Esophagus mucosa (tissue), 1 donor: ENCODE measurements at places on chromosomes 6 and 20.

DNA sequence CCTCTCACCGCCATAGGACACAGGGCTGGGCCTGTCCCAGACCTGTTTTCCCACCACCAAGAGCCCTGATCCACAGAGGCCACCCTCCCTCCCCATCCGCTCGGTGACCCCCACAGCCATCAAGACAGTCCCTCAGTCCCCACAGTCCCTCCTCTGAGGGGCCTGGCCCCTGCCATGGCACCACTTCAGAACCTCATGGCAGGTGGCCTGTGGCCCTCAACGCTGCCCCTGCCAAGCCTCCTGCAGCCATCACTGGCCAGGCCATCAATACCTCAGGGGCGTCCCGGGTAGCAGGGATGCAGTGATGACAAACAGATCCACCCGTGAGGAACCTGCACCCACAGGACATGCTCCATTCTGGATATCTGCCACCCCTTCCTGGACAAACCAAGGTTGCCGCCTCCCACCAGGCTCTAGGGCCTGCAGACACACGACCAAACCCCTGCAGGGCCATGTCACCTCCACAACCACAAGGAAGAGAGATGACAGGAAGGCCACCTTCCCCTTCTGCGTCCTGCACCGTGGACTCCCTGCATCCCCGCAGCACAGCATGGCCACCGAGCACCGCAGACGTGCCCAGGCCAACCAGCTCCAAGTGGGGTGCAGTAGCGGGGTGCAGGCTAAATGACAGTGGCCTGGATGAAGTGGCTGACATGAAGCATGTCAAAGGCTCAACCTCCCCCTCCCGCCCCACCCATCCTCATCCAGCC is 14.0 kb downstream of the TAF4 start:
- ATAC-seq = no peak

- no peak for ATAC-seq
Observed at GRCh38 chr6:116251568-116252384, 2.1 kb downstream of the TSPYL4 start.

- no peak for ATAC-seq
Observed at GRCh38 chr6:45959534-45960145, 56.0 kb downstream of the CLIC5 start.

DNA sequence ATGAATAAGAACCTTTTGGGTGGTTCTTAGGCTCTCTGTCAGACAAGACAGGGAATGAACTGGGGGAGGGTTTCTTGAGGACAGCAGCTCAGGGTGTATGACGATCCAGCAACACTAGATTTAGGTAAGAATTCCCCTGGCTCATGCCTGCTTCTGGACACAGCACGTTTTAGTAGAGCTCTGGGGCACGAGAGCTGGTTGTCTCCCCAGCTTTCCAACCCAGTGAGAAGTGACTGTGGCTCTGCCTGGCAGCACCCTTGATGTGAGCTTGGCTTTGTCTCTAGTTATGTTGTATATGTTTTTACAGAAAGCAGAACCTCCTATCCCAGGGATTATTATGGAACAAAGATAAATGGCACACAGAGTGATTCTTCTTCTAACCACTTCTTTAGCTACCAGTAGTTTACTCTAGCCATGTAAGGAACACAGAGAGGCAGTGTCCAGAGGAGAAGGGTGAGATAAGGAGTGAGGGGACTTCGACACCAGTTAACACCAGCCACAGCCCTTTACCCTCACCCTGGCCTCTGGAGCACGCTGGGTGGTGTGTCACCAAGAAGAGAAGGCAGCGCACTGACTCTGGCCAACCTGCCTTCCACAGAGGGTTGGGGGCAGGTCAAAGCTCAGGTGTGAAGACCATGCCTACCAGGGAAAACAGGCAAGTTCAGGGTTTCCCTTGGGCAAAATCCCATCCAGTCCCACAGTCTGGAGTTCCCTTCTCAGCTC is 3.9 kb downstream of the APOBEC2 start:
- ATAC-seq = no peak

GRCh38 chr20:41334443-41335421 is 5.9 kb upstream of the LPIN3 start:
- ATAC-seq = no peak

- ATAC-seq = no peak
Observed at GRCh38 chr6:84897988-84898594, 133.7 kb upstream of the TBX18 start.

- ATAC-seq = no peak
Observed at GRCh38 chr6:11201015-11201414, 31.5 kb downstream of the NEDD9 start.

- ATAC-seq = peak; percentile 80
Observed at GRCh38 chr6:166621114-166621540, 5.9 kb downstream of the RPS6KA2 start.

GRCh38 chr6:34536959-34537848 is 18.9 kb downstream of the SPDEF start:
- ATAC-seq = no peak

DNA sequence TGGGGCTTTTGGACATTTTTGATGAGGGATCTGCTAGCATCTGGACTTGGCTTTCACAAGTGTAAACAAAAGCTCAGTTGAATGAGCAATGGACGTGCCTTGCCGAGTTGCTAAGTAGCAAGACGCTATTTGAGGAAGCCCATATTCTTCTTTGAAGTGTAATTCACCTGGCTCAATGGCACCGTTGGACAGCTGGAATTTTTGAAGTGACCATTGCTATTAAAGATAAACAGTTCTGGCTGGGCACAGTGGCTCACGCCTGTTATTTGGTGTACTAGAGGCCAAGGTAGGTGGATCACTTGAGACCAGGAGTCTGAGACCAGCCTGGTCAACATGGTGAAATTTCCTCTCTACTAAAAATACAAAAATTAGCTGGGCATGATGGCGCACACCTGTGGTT is 88.8 kb upstream of the SOX4 start:
- ATAC-seq = no peak

GRCh38 chr20:63230800-63231268 is 4.9 kb upstream of the BIRC7 start:
- ATAC-seq = no peak

GRCh38 chr20:55978550-55978949 is 26.8 kb downstream of the CBLN4 start:
- ATAC-seq = no peak

- ATAC-seq = peak; percentile 66
Observed at GRCh38 chr6:31559958-31560696, 12.0 kb upstream of the LTA start.

- no peak for ATAC-seq
Observed at GRCh38 chr20:63701329-63702035, 5.0 kb downstream of the TNFRSF6B start.

GRCh38 chr6:130018744-130019325 is 454 bp downstream of the L3MBTL3 start:
- ATAC-seq = no peak

DNA sequence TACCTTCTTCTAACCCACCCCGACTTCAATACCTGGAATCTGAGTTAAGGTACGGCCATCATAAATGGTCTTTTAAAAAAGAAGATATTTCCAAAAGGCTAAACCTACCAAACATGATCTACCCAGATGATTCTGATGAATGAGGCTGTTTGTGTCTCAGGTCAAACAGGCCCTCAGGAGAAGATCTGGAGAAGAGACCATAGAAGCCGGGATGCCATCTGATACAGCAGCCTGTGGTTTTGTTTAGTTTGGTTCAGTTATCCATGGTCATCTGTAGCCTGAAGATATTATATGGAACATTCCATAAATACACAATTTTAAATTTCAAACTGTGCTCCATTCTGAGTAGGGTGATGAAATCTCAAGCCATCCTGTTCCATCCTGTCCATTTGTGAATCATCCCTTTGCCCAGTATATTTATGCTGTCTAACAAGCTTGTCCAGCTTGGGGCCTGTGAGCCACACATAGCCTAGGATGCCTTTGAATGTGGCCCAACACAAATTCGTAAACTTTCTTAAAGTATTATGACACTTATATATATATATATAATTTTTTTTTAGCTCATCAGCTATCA is 4.0 kb upstream of the CAP2 start:
- ATAC-seq = peak; percentile 95

GRCh38 chr6:74113901-74114300 is 417.9 kb downstream of the CD109 start:
- no peak for ATAC-seq

DNA sequence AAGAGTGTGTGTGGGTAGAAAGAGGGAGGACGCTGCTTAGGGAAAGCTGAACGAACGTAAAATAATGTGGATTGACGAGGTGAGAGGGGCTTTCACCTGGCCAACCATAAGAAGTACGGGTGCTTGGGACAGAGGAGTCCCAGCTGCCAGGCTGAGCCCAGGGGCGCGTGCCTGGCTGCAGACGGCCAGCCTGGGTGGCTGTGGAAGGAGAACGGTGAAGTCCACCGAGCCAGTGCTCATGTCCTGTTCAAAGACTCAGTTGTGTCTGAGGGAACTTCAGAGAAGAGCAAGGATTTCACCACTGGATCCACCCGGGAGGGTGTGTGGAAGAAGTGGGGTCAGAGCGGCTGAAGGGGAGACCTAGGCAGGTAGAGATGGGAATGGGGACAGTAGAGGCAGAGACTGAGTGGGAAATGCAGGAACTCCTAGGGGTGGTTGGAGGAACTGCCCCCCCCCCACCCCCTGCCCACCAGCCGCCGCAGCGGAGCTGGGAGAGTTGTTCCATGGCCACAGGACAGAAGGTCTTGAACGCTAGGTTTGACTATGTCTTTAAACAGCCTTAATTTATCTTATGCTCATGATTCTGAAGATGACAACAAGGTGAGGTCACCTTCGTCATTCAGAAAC is 68.1 kb upstream of the TBXT start:
- ATAC-seq = no peak

GRCh38 chr6:99178168-99178567 is 171.3 kb downstream of the FAXC start:
- ATAC-seq = no peak

DNA sequence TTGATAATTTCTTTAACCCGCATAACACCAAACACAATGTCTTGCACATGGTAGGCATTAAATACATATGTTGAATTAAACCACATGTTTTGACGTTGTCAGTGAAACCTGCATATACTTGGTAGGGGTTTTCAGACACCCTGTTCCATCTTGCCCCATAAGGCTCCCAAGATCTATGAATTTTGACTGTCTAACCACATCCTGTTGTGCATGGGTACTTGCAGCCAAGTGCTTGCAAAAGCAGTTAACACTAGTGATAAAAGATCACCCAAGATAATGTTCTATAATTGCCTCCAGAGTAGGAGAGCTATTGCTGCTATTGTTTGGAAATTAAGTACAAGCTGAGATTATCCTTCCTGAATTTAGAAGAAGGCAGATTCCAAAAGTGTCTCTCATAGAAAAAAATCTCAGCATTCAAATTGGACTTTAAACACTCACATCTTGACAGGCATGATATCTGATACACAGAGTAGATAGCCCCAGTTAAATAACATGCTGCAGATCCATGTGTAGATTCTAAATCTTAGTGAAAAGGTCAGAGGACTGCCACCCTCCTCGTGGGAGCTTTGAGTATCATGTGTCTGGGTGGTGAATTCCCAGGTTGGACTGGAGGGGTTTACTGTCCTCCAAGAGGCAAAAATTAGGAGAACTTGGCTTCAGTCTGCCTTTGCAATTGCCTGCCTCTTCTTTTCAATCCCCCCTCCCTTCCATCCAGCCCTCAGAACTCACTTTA is 25.8 kb upstream of the CCN6 start:
- no peak for ATAC-seq

DNA sequence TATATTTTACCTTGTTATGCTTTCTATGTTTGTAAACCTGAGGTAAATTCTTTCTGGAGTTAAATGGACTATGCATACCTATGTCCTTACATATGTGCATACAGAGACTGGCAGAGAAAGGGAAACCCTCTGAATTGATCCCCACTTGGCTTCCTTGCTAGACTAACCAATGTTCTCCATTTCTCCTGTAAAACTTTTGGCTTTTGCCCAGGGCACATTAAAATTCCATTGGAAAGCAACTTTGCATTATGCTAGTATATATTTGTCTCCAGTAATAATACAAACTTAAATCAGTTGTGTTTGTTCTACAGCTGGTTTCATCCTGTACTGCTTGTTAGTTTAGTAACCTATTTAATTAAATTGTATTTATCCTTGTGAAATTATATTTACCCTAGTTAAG is 646.0 kb upstream of the MARCKS start:
- no peak for ATAC-seq

DNA sequence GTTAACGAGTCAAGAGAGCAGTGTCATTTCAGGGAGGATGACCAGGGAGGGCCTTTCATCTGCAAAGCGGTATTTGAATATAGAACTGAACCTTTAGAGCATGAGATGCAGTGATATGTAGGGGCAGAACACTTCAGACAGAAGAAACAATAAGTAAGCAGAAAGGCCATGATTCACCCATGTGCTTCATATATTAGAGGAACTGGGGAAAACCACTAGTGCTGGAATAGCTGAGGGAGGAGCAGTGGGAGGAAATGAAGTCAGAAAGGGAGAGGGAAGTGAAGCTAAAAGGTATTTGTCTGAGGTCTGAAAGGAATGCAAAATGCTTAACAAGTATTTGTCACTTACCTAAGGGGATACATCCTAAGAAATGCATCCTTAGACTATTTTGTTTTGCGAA is 391.2 kb downstream of the ADGRB3 start:
- ATAC-seq = no peak

- no peak for ATAC-seq
Observed at GRCh38 chr6:42509256-42509655, 54.6 kb upstream of the UBR2 start.

- ATAC-seq = no peak
Observed at GRCh38 chr6:21398741-21399325, 194.7 kb upstream of the SOX4 start.

GRCh38 chr6:81749707-81750106 is 2.8 kb downstream of the TENT5A start:
- no peak for ATAC-seq

DNA sequence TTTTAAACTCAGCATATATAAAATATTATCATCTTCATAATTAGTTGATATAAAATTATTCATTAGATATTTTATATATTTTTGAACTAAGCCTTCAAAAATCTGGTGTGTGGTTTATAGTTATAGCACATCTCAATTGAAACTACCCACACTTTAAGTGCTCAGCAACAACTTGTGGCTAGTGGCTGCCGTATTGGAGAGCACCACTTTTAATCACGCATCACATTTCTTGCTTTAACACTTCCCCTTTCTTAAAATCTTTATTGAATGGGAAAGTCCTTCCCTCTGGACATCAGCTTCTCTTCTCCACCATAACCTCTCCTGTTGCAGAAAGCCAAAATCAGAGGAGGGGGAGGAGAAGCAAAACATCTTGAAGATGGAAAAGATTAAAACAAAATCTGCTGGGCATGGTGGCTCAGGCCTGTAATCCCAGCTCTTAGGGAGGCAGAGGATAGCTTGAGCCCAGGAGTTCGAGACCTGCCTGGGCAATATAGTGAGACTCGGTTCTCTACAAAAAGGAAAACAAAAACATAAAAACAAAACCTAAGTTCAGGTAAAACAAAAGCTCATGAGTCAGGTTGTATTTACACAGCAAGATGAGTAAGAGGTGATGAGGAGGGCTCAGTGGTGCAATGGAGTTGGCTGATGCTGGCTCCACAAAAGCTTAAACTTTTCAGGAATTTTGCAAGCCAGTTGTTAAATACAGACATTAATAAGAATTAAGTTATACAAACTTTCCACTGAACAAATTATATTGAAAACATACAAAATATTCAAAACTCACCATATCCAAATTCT is 237.0 kb upstream of the SUPT3H start:
- ATAC-seq = peak; percentile 57

GRCh38 chr6:164870164-164870563 is 439.2 kb downstream of the C6orf118 start:
- ATAC-seq = no peak
